Vagina (tissue), 2 donors: ENCODE measurements at places on chromosomes 2 and 18. TPM values are rescaled to one million over a fixed set of nuclear protein-coding genes. Genes with fewer than 3 reads are reported as not detected.

DNA sequence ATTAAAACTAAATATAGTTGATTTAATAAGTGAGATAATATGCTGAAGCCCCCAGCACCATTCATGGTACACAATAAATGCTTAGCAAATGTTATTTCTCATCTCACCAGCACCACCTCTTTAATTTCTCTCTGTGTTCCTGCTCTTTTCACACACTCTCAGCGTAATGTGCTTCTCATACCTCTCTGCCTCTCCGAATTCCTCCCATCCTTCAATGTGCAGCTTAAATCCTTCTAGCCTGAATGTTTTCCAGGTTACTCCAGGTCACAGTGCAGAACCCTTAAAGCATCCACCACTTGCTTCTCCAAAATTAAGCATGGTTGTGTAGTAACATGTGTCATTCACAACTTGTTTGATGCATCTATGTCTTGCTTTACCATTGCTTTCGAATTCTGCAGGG lies 119.6 kb downstream of the MCFD2 start:
- no peak for DNase-seq

DNA sequence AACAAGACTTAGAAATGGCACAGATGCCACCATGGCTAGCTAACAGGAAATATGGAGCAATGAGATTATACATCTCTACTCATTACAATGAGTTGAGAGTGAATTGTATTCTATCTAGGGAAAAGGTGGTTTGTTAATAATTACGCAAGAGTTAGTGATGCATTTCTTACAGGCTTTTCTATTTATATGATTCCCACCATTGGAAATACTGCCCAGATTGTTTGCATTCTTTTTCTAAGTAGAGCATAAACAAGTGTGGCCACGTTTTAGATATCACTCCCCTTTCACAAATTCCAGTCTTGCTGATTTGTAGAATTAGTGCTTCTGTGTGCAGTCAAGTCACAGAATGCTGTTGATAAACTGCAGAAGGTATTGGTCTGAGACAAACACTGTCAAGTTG lies 56.6 kb downstream of the ZNF804A start:
- DNase-seq, result no peak

DNA sequence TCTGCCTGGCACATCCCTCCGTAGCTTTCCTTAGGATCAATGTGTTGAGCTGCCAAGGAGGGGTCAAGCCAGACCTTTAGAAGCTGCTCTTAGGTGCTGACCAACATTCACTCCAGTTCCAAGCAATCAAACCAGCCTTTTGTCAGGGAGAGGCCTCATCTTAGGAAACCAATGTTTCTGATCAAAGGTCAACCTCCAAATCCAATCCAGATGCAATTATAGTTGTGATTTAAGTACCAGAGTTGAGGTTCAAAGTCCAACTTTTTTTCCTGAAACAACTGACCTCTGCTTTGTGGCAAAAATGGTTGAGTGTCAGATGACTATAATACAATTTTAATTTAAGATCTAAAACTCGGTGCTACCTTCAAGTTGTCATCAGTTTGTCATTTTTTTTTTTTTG lies 303.4 kb downstream of the ALK start:
- no peak for DNase-seq

GRCh38 chr2:239580199-239580527 lies 179.3 kb upstream of the HDAC4 start:
- no peak for DNase-seq

GRCh38 chr18:74230922-74231714 lies 60.6 kb downstream of the CYB5A start:
- DNase-seq, result no peak

- DNase-seq, result no peak
Observed at GRCh38 chr2:33022989-33023727, 76.4 kb downstream of the LTBP1 start.

- no peak for DNase-seq
Observed at GRCh38 chr2:159613651-159614285, 2.6 kb downstream of the BAZ2B start.

DNA sequence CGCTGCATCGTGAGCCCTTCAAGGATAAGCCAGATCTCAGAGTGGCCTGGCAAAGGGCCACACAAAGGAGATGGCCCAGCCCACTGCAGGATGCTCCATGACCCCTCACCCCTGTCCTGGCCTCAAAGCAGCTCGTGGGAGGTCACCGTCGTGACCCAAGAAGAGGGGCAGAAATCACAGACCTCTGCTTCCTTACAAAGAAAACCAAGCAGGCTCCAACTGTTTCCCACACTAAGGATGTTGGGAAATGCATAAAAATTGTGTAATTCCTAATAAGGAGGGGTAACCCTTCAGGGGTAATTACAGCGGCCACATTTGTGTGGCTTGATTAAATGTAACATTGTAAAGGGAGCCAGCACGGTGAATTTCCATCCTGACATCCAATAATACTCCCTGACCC lies 102.3 kb downstream of the BOD1L2 start:
- DNase-seq, result no peak

- no peak for DNase-seq
Observed at GRCh38 chr2:215812966-215813365, 200.4 kb downstream of the MREG start.

- no peak for DNase-seq
Observed at GRCh38 chr2:99640635-99641151, 150.9 kb upstream of the REV1 start.

DNA sequence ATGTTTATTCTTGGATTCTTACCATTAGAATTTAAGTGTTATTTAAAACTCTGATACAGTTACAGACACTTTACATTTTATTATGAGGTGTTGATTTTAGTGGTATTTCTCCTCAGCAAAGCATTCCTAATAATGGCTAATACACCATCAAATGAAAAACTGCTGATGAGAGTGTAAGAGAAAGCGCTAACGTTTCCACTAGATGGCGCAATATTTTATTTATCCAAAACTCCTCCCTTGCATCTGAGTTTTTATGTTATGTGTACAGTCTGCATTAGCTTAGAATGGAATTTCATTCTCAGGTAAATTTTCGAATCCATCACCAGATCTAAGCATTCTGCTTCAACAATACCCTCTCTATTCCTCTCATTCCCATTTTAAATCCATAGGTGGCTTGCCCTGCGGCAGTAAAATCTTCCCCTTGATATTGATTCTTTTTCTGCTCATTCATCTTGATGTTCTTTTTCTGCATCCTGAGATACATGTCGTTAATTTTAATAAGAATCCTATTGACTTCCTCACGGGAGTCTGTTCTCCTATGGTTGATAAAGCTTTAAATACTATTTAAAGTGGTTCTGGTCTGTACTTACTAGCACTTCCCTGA lies 53.9 kb downstream of the PRKRA start:
- no peak for DNase-seq

DNA sequence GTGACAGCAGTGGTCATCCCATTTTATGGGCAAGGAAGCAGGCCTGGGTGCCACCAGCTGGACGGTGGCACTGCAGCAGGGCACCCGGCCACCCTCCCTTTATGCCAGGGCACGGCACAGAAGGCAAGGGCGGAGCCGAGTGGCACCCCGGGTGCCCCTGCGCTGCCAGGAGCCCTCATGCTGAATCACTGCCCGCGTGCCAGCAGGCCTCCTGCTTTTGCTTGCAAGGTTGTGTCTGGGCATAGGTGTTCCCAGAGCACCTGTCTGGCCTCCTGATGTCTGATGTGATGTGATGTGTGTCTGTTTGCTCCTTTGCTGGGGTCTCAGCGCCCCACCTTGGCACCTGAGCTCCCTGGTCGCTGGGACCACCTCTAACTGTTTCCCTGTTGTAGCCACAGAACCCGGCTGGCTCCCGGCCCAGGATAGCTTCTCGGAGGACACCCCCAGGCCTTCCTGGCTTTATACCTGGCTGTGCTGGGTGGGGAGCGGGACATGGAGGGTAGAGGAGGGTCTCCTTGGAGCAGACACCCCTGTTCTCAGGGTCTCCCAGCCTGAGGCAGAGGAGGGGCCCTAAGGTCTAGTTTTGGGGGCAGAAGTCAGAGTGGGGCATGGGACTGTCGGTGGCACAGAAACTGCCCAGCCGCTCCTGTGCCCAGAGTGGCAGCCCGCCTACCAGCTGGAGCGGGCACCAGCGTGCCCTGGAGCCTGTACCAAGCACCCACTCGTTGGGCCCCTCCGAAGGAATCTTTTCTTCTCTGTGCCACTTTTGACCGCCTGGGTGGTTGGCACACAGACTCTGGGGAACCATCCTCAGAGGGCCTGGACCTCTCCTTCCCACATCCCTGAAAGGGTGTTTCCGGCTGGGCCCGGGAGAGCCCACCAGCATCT lies 3.6 kb downstream of the GPC1 start:
- DNase-seq, result no peak

DNA sequence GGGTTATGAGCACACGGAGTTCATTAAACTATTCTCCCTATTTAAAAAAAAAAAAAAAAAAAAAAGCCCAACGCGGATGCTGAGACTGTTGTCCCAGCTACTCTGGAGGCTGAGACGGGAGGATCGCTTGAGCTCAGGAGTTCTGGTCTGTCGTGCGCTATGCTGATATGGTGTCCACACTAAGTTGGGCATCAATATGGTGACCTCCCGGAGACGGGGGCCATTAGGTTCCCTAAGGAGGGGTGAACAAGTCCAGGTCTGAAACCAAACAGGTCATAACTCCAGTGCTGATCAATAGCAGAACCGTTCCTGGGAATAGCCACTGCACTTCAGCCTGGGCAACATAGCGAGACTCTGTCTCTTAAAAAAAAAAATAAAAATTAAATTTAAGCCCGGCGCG lies 12.9 kb upstream of the ANKRD53 start:
- no peak for DNase-seq

DNA sequence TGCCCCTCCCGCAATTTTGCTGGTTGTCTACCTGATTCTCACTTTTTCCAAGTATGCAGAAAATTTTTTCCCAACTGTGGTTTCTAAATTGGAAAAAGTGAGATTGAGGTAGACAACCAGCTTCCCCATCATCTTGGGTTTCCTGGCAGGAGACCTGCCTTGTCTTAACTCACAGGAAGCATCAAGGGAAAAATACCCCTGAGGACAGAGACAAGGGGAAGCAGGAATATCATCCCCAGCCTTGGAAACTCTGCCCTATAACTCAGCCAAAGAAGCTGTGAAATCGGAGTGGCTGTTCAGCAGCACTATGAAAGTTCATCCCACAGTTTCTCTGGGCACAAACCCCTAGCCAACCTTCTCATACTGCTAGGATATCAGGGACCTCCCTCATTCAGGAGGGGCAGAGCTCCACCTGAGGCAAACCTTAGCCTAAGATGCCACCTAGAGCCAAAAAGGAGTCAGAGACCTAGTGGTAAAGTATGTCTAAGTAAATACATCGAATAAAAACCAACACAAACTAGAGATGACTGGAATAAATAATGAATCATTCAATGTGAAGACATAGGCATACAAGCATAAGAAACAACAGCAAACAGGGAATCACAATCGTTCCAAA lies 68.2 kb downstream of the ZSWIM2 start:
- no peak for DNase-seq

- no peak for DNase-seq
Observed at GRCh38 chr2:45836740-45837139, 185.3 kb downstream of the PRKCE start.

- no peak for DNase-seq
Observed at GRCh38 chr18:48942086-48942485, 8.7 kb downstream of the SMAD7 start.

GRCh38 chr2:96930351-96931010 lies 55.9 kb downstream of the FAM178B start:
- DNase-seq, result no peak

DNA sequence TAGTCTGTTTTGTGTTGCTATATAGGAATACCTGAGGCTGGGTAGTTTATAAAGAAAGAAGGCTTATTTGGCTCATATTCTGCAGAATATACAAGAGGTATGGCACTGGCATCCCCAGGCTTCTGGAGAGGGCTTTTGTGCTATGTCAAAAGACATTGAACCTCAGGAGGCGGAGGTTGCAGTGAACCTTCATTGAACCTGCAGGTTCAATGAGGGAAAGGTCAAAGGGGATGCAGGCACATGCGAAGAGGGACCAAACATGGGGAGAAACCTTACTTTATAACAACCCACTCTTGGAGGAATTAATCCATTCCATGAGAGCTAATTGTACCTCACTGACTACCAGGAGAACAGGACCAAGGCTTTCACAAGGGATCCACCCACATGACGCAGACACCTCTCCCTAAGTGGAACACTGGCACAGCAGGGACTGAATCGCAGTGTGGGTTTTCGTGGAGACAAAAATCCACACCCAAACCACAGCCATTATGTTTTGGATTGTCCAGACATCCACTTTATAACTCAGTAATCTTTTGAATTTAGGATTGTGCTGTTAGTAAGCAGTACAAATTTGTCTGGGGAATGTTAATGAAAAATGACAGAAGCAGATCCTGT lies 4.1 kb upstream of the SERPINB8 start:
- no peak for DNase-seq

DNA sequence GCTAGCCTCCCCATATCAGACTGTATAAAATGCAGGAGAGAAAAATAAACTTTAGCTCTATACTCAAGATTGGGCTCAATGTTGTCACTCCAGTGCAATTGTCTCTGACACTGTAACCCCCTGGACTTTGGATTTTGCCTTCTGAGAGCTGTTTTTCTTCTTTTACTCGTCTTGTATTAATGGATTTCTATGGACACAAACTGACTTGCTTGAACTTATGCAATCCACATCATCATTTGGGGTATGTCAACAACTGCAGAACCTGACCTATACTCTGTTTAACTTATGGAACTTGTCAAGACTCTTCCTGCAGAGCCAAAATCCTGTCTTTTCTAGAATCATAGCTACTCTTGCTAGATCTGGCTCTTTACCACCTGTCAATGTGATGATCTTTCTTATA lies 257.8 kb upstream of the DCC start:
- no peak for DNase-seq

The WDR54 gene
- 8.8 TPM for total RNA-seq

The ICA1L gene
- 21.6 TPM for total RNA-seq

The FAM237A gene
- not detected for total RNA-seq

The ARHGEF4 gene
- 116 TPM for total RNA-seq

The VWC2L gene
- not detected for total RNA-seq

The CLASP1 gene
- total RNA-seq, result 90.4 TPM

The POTEI gene
- not detected for total RNA-seq

The PMAIP1 gene
- total RNA-seq, result 7.4 TPM

The CCBE1 gene
- total RNA-seq, result 2.9 TPM
